Esophagus squamous epithelium (tissue), 5 donors: ENCODE measurements at places on chromosomes 11 and 22. TPM values are rescaled to one million over a fixed set of nuclear protein-coding genes. Genes with fewer than 3 reads are reported as not detected.
A peak's percentile ranks its signal among the peaks of the same experiment; 100 is the strongest.

The CCDC81 gene
- total RNA-seq: not detected

The ZFP91 gene
- total RNA-seq: 48.6 TPM

The SLC39A13 gene
- total RNA-seq: 15.1 TPM

The MALAT1 gene
- 13,677 TPM for total RNA-seq

The LUZP2 gene
- total RNA-seq: 0.23 TPM

The KRTAP5-1 gene
- not detected for total RNA-seq

The KLHL22 gene
- total RNA-seq: 8.7 TPM

GRCh38 chr11:48122656-48123055 is 94.0 kb upstream of the OR4B1 start:
- no peak for DNase-seq
- H3K4me1 ChIP-seq: no peaks in the 10 kb centered on the region
- no peaks in the 10 kb centered on the region for H3K27me3 ChIP-seq
- H3K4me3 ChIP-seq: no peak overlapping the region
- peaks cover 19% of the 10 kb centered on the region for H3K36me3 ChIP-seq

DNA sequence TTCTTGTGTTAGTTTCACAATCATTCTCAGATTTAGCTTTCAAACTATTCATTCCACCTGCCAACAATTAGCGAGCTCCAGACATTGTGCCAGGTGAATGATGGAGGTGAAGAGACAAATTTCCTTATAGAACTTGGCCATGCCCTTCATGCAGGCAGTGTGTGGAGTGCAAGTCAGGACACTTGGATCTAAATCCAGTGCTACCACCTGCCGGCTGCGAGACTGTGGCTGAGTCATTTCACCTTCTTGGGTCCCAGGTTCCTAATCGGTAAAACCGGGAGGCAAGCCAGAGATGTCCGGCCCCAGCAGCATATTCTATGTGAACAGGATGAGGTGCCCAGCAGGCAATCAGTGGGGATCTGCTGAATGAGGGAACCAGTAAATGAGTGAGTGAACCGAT is 18.6 kb upstream of the EHF start:
- no peaks in the 10 kb centered on the region for H3K27me3 ChIP-seq
- peaks cover 29% of the 10 kb centered on the region for H3K4me1 ChIP-seq
- H3K27ac ChIP-seq: peak overlapping the region; percentile 90
- no peak for DNase-seq

DNA sequence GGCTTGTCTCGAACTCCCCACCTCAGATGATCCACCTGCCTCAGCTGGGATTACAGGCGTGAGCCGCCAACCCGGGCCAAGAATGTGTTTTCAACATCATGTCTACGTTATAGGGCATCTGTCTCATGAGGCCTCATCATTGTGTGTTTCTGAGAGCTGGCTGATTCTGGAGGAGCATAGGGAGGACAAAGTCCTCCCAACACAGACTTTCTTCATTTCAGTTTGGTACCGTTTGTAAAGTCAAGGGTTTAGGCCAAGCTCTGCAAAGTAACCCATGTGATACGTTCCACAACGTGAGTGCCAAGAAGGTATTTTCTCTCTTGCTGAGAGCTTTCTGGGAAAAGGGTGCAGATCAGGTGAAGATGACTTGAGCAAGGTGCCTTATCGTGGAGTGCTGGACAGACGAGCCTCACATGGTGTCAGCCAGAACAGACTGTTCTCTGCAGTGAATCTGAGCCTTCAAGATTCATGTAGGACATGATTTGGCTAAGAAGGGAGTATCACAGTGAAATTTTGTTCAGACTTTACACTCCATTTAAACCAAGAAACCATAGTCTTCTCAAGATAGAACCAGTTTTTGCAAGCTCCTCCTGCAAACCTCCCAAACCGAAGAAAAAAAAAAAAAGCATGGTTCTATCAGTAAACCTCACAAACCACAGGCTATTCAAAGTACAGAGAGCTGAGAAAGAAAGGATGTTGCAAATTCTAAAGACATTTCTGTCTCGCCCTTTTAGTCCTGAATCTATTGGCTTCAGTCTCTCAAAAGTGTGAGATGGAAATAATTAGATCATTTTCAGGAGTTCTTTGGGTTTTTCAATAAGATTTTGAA is 71.7 kb downstream of the DBX1 start:
- no peak for DNase-seq
- H3K4me1 ChIP-seq: no peaks in the 10 kb centered on the region
- H3K27ac ChIP-seq: no peak overlapping the region
- H3K4me3 ChIP-seq: no peak overlapping the region

GRCh38 chr11:7639643-7640025 is 33.7 kb downstream of the CYB5R2 start:
- no peak for DNase-seq
- H3K27ac ChIP-seq: peak overlapping the region; percentile 21
- no peaks in the 10 kb centered on the region for H3K4me1 ChIP-seq
- peaks cover 12% of the 10 kb centered on the region for H3K36me3 ChIP-seq
- H3K27me3 ChIP-seq: no peaks in the 10 kb centered on the region
- H3K4me3 ChIP-seq: no peak overlapping the region

GRCh38 chr11:41005986-41006385 is 453.5 kb downstream of the LRRC4C start:
- H3K4me3 ChIP-seq: no peak overlapping the region
- no peak overlapping the region for H3K27ac ChIP-seq
- no peaks in the 10 kb centered on the region for H3K36me3 ChIP-seq
- H3K27me3 ChIP-seq: no peaks in the 10 kb centered on the region
- no peaks in the 10 kb centered on the region for H3K4me1 ChIP-seq
- DNase-seq: no peak

DNA sequence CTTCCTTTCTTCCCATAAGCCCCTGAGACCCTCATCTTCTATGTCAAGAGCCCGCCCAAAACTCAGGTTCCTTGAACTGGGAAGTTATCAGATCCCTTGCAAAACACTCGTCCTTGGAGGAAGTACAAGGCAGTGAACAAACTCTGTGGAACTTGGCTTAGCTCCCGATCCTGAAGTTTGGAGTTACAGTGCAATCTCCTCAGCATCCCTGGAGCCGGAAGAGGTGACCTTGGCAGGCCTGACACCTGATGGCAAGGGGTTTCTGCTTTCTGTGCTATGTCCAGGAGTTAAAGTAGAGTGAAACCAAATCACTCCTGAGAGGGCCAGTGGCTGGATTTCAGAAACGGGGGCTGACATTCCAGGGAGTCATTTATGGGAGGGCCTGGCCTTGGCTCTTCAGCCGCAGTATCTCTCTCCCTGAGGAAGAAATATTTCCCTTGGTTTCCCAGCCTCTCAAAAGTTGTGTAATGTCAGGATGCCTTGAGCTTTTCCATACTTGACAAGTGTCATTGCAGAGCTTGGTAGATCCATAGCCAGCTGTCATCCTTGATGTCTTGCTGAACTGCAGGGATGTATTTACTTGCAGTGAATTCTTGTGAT is 1.9 kb upstream of the GRAMD1B start:
- no peak overlapping the region for H3K4me3 ChIP-seq
- no peak for DNase-seq
- no peaks in the 10 kb centered on the region for H3K36me3 ChIP-seq
- H3K4me1 ChIP-seq: peaks cover 20% of the 10 kb centered on the region
- H3K27ac ChIP-seq: no peak overlapping the region

DNA sequence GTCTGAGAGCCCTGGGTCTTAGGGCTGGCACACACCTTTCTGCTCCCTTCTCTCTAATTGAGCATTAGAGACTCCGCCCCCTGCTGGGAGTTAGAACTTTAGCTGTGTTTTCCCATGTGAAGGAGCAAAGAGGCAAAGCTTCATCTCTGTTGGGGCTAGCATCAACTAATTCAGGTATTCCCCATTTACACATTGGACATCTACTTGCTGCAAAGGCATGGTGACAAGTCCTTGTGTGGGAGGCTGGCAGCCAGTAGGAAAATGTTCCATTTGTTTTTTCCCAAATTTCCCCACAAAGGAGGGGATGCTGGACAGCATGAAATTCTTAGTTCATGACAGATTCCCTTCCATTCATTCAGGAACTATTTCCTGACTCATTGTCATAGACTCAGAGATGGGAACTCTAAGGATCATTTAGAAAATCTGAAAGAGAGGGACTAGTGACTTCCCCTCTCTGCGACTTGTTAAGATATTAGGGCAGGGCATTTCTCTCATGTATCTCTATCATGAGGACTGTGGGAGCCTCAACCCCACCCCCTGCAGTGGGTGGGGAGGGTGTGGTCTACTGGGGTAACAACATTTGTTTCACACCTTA is 3.6 kb downstream of the CD44 start:
- peak overlapping the region; percentile 98 for H3K27ac ChIP-seq
- H3K4me3 ChIP-seq: no peak overlapping the region
- H3K36me3 ChIP-seq: peaks cover 5% of the 10 kb centered on the region
- H3K4me1 ChIP-seq: peaks cover 56% of the 10 kb centered on the region
- DNase-seq: no peak

DNA sequence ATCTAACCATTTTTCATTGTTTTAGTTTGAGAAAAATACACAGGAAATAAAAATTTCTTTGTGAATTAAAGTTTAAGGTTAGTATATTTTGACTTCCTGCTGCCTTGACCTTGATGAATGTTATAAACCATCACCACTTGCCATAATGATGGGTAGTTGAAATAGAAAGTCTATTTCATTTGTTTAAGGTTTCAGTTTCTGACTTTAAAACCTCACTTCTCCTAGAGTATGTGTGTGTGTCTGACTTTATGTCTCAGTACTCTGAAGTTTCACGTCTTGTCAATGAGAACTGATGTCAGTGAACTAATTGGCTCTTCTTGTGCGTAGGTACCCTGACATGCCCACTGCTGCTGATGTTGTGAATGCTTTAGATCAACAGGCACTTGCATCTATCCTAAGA is 188.2 kb downstream of the METTL15 start:
- no peaks in the 10 kb centered on the region for H3K4me1 ChIP-seq
- DNase-seq: no peak
- H3K36me3 ChIP-seq: peaks cover 46% of the 10 kb centered on the region
- no peaks in the 10 kb centered on the region for H3K27me3 ChIP-seq
- no peak overlapping the region for H3K27ac ChIP-seq

DNA sequence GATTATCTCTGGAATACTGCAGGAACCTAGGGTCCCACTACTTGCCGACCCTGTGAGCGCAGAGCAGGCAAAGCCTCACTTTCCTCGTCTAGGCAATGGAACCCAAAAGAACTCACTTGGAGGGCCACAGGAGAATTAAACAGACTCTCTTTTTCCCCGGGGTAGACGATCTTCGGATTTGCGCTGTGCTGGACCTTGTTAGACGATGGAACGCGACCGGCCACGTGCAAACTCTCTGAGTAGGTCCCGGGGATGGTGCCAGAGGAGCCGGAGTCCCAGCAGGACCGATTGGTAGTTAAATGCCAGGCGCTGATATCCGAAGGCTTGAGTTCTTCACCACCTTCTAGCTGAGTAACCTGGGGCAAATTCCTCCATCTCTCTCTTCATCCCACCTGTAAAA is 1.0 kb upstream of the SLC1A2 start:
- H3K27ac ChIP-seq: no peak overlapping the region
- no peak for DNase-seq
- H3K4me1 ChIP-seq: peaks cover 23% of the 10 kb centered on the region
- H3K4me3 ChIP-seq: peak overlapping the region; percentile 64
- H3K36me3 ChIP-seq: no peaks in the 10 kb centered on the region

DNA sequence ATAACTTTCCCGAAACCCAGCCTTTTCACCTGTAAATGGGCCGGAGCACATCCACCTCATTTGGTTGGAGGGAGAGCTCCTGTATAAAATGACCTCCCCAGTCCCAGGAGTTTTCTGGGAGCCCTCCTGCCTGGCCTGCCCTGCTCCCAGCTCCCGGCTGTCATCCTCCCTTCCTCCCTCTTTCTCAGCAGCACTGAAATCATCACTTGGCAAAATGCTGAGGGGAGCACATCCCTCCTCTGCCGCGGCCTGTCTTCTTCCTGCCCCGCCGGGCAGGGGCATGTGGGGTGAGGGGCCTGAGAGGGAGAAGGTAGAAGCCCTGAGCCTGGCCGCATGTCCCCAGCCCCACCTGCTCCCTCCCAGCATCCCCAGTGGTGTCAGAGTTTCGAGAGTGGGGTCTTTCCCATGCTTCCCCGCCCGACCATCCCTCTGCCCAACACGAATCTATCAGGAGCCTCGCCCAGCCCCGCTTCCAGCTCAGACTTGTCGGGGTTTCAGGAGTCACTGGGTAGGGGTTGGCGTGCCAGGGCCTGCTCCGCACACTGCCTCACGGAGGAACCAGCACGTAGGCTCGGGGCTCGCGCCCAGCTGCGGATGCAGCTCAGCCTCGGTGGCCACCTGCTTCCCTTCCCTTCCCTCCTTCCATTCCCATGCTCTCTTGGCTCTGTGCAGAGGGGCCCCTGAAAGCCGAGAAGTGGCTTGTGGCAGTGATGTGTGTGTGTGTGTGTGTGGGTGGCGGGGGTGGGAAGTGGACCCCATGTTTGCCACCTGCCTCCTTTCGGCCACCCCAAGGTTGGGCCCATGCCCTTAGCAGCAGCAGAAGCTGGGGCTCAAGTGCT is 37.1 kb downstream of the NECTIN1 start:
- no peak for DNase-seq
- H3K36me3 ChIP-seq: no peaks in the 10 kb centered on the region
- peak overlapping the region; percentile 95 for H3K27ac ChIP-seq

DNA sequence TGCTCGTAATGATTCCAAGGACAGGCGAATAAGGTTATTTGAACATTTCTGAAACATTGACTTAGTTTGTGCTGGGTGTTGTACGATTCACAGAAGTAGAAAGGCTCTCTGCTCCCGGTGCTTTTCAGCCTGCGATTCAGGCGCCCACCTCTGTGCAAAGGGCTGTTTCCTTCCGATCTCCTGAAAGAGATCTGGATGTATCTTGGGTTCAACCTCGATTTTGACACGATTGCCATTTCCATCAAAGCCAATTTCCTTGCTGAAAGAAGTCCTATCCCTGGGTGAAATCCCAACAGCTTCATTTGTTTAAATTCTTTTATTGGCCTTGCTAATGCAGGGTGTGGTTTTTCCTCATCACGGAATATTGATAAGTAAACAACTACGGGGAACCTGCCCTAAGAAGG is 1.1 kb upstream of the ZC3H12C start:
- peak overlapping the region; percentile 72 for H3K4me3 ChIP-seq
- no peak for DNase-seq
- peak overlapping the region; percentile 90 for H3K27ac ChIP-seq
- peaks cover 9% of the 10 kb centered on the region for H3K4me1 ChIP-seq
- H3K27me3 ChIP-seq: no peaks in the 10 kb centered on the region
- H3K36me3 ChIP-seq: no peaks in the 10 kb centered on the region
